ENCODE measurements at places on chromosomes 1 and 21.

- DNase-seq, result no peak
These were observed 12.0 kb upstream of the RHBG start for GRCh38 chr1:156356875-156357534.

GRCh38 chr1:17214876-17215544 lies 10.1 kb downstream of the PADI1 start:
- no peak for DNase-seq

DNA sequence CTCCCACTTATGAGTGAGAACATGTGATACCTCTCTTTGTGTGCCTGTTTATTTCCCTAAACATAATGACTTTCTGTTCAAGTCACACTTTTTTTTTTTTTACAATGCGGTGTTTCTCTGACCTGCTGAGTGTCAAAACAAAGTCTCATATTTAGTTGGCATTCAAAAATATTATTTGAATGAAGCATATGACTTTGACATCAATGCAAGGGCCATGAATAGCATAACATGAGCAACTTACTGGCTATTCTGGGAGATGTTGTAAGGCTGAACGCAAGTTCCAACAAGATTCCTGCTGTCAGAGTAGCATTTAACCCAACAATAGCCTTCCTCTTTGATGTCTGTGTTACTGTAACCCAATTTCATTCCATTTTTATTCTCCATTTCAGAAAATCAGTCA lies 2.0 kb upstream of the KRTAP19-1 start:
- no peak for DNase-seq

- no peak for DNase-seq
These were observed 58.7 kb downstream of the NENF start for GRCh38 chr1:212491454-212491853.

DNA sequence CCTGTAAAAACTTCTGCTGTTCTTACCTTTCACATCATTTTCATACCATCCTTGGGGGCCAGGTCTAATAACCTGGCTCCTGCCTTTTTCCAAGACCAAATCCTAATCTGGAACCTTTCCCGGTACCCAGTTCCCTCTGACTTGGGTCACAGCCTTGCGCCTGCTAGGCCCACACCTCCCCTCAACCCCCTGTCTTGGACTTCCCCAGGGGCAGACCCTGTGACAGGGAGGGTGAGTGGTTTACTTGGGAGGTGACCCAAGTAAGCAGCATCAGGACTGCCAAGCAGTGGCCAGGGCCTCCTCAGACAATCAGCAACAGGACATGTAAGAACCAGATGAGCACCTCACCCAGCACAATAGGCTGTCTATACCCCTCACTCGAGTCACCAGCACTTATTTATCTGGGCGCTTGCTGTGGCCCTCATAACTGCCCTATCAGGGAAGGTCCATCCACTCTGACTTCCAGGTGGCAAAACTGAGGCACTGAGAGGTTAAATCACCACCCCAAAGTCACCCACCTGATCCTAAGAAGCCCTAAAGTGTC lies 124.7 kb downstream of the MATN1 start:
- no peak for DNase-seq

DNA sequence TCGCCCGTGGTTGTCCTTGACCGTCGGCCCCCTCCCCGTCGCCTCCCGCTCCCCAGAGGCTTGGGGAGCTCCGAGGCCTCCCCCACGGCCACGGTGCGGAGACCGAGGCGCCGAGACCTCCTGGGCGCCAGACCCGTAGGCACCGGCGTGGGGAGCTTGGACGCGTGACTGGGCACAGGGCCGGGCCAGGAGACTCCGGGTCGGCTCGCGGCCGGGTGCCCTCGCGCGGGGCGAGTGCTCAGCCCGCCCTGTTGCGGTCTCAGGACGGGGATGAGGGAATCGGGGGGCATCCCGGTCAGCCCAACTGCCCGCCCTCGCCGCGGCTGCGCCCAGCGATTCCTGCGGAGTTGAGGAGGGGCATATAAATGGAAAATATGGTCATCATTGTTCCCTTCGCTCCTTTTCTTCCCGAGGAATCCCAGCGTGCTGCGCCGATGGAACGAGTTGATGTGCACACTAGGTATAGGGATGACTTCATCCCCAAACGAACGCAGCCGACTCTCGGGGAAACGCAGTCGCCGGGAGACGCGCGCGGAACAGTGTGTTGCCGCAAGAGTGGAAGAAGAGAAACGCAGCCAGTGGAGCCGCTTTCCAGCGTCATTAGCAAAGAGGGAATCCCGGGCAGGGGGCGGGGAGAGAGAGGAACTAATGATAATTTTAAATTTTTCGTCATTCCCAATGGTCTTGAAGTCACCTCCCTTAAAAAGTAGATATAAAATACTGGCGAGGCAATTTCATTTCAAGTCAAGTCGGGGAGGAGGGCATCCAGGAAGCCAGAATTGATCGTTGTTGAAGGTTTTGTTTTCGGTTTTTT lies 747 bp upstream of the ENAH start:
- DNase-seq, result peak; percentile 54

DNA sequence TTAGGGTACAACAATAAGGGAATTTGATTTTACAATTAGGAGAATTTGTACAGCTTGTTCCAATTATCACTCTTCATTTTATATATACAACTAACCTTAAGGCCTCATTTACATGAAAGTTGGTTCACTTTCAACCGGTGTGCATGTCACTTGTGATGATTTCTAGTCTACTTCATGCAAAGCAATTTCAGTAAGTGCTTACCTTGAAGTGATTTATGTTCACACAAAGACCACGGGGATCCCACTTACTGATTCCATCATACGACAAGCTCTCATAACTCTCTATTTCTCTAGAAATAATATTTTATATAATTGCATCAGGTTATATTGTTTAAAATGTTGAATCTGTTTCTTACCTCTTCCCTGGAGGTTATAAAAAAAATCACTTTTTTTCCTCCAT lies 100.3 kb upstream of the CHODL start:
- no peak for DNase-seq

- DNase-seq, result no peak
These were observed 739.1 kb downstream of the MATN1 start for GRCh38 chr1:29984166-29984861.

GRCh38 chr1:26626994-26627393 lies 68.8 kb upstream of the ARID1A start:
- no peak for DNase-seq

DNA sequence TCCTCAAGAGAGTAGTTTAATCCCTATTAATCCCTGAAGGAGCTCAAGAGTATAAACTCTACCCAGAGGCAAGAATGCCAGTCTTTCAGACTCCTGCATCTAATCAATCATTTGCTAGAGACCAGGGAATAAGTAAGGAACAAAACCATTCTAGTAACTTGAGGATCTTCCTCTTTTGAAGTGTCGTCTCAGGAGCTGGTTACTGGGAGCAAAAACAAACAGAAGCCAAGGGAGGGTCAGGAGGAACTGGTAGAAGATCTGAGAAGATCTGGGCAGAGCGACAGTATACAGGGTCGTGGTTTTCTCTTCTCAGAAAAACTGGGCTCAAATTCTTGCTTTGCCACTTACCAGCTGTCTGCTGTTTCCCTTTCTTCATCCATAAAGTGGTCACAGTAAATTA lies 69.3 kb downstream of the RPS6KA1 start:
- DNase-seq, result no peak

DNA sequence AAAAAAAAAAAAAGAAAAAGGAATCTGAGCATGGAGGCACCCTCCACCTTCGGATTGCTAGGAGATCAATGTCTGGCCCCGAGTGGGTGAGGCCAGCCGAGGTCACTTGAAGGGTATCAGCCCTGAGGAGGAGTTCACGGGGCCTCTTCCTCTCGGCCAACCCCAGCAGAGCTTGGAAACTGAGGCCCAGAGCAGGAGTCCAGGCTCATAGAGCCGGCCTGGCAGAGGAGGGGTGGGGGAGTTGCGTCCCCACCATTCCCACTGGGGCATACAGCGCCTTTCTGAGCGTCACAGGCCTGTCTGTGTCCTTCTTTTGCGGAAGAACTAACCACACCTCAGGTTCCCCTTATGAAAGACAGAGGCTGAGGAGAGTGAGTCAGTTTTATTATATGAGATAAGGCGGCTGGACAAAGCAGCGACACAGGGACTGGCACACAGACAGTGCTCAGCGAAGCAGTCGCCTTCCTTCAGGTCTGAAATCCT lies 17.1 kb upstream of the EPHA2 start:
- no peak for DNase-seq

- DNase-seq, result no peak
These were observed 229.4 kb downstream of the PTPRU start for GRCh38 chr1:29465755-29466154.

DNA sequence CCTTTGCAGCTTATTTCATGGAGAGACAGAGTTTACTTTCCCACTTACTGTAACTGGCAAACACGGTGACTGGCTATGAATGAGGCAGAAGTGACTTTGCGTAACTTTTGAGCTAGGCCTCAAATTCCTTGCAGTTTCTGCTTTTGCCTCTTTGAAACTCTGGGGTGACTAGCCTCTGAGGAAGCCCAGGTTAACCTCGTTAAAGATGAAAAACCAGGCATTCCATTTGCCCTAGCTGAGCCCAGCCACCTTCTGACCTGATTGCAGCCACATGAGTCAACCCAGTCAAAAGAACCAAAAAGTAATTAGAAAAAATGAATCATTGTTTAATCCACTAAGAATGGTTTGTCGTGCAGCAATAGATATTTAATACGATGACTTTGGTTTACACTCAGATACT lies 20.4 kb downstream of the PRMT6 start:
- no peak for DNase-seq

- DNase-seq, result no peak
These were observed 44.7 kb upstream of the LYPLAL1 start for GRCh38 chr1:219128957-219129356.

- no peak for DNase-seq
These were observed 15.5 kb upstream of the SARS1 start for GRCh38 chr1:109198043-109198695.

- no peak for DNase-seq
These were observed 23.5 kb downstream of the COL6A1 start for GRCh38 chr21:46005081-46005480.

- no peak for DNase-seq
These were observed 49.2 kb downstream of the B3GALNT2 start for GRCh38 chr1:235455097-235455496.

DNA sequence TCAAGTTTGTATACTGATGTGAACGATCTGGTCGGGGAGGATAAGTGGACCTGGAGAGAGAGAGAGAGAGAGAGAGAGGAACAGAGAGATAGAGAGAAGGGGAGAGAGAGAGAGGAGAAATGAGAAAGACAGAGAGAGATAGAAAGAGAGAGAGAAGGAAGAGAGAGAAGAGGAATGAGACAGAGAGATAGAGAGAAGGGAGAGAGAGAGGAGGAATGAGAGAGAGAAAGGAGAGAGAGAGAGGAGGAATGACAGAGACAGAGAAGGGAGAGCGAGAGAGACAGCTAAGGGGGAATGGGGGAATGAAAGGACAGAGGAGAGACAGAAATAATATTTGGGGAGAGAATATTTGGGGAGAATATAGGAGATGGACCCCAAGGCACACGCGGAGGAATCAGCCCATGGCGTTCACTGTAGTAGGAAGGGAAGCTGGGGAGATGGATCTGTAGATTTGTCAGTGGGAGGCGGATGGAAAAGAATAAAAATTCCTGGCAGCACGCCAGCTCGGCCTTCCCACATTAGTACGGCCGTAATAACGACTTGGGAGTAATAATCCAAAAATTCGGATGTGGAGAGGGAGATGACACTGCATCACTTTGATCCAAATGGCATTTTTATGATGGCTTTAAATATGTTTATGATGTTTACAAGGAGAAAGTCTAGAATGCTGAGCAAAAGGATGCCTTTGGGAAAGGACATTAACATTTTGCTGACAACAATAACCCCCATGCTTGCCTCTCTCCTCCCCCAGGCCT lies 159.8 kb upstream of the KCNJ6 start:
- no peak for DNase-seq

GRCh38 chr1:204181116-204181515 lies 15.0 kb upstream of the REN start:
- no peak for DNase-seq

- DNase-seq, result no peak
These were observed 18.4 kb downstream of the RSPO1 start for GRCh38 chr1:37616330-37616729.

- DNase-seq, result no peak
These were observed 1.5 kb downstream of the PRKAA2 start for GRCh38 chr1:56646611-56647010.

DNA sequence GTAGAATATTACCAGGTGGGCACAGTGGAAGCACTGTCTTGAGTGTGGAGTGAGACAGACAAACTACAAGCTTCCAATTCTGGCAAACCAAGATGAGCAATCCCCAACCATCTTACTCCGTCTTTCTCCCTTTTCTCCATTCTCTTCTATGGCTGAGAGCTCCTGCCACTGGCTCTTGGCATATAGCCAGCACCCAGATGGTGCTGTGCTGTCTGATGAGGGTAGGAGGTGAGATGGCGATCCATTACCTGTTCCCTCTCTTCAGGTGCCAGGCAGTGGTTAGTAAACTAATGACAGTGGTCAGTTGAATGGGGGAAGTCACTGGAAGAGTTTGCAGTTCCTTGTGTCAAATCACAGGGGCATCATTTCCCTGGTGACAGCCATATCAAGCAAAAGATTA lies 108.4 kb downstream of the FNBP1L start:
- DNase-seq, result no peak

GRCh38 chr1:208198236-208198635 lies 45.9 kb downstream of the PLXNA2 start:
- no peak for DNase-seq

DNA sequence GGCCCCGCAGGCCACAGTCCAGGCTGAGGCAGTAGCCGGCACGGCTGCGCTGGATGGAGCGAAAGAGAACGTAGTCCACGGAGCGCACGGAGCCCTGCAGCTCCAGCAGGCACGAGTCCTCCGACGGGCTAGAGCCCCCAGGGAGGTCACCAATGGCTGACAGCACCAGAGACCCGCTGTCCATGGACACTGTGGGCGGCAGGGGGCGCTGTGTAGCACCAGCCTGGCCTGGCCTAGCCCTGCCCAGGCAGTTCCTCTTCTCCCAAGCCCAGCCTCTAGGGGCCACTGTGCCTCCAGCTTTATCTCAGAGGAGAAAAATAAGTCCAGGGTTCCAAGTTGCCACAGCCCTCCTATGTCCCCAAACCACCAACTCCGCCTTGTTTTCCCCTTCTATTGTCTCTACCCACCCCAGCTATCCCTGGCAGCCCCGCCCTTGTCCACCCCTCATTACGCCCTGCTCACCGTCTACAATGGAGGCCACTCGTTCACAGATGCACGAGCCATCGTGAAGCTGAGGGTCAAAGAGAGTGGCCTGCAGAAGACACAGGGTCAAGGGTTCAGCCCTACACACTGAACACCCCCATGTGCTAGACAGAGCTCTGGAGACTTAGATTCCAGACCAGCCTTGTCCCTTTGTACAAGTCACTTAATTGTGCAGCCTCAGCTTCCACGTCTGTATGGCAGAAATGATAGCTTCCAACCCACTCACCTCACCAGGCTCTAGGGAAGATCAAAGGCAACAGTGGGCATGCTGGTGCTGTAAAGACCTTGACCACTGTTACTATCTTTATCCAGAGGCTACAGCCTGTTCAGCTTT lies 4.4 kb downstream of the ENTREP3 start:
- DNase-seq, result peak; percentile 91

DNA sequence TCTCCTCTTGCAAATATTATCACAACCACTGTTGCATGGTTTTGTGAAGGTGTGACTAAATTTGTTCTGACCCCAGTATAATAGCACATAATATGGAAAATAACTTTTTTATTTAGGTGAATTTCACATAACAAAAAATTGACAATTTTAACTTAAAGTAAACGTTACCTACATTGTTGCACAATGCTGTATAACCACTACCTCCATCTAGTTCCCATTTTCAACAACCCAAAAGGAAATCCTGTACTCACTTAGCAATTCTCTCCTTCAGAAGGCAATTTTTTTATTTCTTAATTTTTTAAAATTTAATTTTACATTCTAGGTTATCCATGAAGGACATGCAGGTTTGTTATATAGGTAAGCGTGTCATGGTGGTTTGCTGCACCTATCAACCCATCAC lies 95.2 kb downstream of the KCNJ6 start:
- DNase-seq, result no peak
